H54 (cell line): ENCODE measurements at places on chromosomes 2 and 18.

GRCh38 chr2:95278637-95279225, 4.5 kb downstream of the PROM2 start:
- no peak for DNase-seq

GRCh38 chr18:79371561-79372121, 24.1 kb upstream of the NFATC1 start:
- DNase-seq: no peak

DNA sequence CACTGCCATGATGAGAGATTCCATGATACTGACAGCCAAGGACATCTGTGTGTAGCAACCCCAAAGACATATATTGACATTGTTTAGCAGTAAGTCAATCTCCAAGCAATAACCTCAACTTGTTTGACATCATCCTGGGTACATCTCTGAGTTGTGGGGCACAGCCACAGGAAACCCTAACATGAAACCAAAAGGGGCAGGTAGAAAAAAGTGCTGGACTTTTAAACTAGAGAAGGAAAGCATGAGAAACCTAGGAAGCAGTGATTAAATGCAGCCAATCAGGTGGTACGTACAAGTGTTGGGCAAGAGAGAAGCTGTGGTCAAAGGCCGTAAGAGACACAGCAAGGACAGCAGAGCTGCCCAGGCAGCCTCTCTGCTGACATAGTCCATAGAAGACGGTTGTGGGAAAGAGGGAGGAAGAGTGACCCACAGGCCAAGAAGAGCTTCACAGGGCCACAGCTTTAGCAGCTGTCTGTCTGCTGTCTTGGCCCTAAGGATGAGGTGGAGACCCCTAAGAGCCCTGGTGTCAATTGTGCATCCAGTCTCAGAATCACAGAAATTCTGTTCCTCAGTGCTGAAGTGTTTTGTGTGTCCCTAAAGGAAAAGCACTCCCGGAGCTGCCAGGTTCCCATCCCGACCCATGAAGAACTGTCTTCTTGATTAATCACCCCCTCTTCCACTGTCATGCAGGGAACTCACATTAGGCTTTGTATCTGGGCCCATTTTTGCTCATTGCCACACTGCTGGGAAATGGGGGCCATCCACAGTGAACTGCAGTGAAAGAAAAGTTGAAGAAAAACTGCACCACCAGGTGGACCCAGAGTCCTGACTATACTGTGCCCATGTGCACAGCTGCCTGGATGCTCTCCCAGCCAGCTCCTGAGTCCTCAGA, 25.4 kb upstream of the CHN1 start:
- DNase-seq: peak; percentile 26

DNA sequence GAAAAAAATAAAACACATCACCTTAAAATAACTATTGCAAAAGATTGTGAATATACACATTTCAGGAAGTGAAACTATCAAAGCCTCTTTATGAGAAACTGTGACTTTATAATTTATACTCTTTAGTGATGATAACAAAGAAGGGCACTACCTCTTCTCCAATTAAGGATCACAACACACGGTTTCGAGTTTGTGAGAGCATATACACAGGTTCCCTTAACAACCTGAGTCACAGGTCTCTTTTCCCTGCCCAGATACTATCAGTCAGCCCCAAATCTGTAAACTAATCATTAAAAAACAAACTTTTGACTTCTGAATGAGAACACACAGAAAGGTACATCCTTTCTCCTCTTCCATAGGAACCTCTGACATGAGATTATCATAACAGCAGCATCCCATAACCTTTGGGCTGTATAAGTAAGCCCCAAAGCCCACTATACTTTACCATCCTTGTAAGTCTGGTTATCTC, 44.9 kb downstream of the PTPN2 start:
- DNase-seq: no peak

GRCh38 chr2:68367953-68368653, 3.0 kb downstream of the PLEK start:
- DNase-seq: no peak

DNA sequence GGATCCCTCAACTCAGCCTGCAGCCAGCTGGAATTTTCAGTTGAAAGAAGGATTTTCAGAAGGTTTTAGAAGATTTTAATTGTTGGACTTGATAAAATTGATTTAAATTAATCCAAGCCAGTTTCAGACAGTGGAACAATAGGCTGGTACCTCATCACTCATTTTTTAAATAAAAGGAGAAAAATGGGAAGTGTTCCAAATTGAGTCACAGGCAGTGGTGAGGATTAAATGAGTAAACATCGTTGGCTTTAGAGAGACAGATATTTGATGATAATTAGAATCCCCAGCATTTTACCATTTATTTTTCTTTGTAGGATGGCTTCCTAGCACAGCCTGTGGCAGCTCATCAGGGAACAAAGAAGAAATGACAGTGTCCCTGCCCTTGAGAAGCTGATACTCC, 7.4 kb downstream of the CXCR4 start:
- DNase-seq: no peak

DNA sequence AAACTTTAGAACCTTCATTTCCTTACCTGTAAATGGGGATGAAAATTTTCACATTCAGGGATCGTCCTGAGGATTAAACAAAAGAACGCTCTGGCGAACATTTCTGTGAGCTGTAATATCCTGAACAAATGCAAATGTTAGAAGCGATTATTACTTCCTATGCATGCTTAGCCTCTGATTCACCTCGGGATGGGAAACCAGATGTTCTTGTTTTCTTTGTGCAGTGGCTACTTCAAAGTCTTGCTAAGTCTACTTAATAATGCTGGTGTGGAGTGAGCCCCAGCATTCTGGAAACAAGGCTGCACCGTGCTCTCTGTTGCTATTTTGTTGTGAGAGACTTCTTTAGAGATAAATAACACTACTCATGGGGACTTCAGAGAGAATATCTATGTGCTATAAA, 119.1 kb upstream of the PELI1 start:
- no peak for DNase-seq

DNA sequence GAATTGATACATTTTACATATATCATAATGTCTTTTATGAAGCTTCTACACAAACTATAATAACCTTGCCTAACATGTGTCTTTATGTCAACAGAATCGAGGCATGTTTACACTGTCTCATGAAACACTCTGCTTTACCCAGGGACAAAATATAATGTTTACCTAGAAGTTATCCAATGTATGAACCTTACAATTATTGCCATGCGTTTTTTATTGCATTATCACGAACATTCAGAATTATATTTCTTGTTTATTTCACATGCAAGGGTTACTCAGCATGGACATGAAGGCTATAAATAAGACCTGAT, 19.8 kb downstream of the LONRF2 start:
- no peak for DNase-seq

DNA sequence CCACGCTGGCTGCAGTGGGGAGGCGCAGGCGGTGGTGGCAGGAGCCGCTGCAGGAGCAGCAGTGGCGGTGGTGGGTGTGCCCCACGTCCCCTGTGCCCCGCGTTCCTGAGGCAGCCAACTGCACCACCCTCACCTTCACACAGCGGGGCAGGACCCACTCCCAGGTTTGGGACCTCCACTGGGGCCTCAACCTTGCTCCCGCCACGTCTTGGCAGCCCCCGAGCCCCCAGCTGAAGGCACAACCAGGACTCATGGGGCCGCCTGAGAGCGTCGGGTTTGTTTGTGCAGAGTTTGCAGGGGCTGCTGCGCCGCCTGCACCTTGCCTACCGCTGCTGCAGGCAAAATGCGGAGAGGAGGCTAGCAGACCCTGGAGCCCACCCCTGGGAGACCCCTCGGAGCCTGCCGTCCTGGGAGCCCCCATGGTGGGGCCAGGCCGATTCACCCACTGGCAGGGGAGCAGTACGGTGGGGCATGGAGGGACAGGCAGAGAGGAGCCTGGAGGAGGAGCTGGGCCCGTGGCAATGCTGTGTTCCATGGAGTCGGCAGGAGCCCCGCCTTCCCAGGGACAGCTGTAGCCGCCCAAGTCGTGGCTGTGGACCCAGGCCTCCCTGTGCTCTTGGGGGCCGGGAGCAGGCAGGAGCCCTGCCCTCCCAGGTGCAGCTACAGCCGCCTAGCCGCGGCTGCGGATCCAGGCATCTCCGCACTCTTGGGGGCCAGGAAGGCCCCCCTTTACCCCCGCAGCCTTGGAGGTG, 14.7 kb upstream of the EML6 start:
- no peak for DNase-seq

DNA sequence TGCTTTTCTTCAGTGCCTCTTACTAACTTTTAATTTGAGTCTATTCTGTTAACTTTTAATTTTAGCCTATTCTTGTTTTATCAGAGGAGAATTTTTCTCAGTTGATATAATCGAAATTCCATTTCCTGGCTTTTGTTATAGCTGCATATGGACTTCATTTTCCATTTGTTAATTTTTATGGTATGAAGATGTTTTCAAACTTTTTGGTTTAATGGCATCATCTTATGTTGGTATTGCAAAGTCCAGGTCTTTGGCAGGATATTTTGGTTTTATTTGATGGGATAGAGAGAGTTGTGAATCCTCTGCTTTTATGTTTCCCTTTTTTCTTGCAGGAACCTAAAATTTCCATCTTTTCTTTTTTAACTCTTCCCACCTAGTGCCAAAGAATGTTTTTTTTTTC, 70.9 kb upstream of the RAPGEF4 start:
- DNase-seq: no peak

DNA sequence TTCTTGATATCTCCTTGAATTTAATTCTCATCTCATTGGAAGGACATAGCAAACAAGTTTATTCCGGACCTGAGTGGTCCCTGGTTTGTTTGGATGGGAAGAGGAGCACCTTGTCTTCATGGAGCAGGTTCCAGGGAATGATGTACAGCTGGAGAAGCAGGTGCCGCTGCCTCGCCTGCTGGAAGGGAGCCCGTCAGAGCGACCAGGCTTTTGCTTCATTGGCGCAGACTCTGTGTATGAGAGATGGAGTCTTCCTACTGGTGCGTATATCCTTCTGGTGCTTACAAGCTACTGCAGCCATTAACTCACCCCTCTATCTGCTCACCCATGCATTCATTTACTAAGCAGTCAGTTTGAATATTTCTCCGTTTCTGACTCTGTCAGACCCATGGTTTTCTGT, 11.6 kb upstream of the ALLC start:
- DNase-seq: no peak

DNA sequence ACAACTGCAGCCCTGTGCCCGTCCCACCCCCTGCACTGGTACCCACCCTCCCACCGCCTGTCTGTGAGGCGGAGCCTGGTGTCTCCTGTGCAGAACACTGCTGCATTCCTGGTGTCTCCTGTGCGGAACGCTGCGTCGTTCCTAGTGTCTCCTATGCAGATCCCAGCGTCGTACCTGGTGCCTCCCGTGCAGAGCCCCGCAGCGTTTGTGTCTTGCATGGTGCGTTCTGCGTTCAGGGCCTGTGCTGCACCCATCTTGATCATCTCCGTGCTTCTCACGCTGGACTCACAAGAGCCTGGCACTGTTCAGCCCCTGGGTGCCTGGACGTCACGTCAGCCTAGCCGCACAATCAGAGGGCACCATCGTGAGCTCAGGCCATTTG, 248.6 kb upstream of the SALL3 start:
- no peak for DNase-seq
